ENCODE measurements at places on chromosomes 16 and 17. TPM values are rescaled to one million over a fixed set of nuclear protein-coding genes. Genes with fewer than 3 reads are reported as not detected.

Gene TMEM256
- 113 TPM for polyA plus RNA-seq

Gene SLC47A1
- 1.6 TPM for polyA plus RNA-seq

Gene MAPK7
- 32.8 TPM for polyA plus RNA-seq

DNA sequence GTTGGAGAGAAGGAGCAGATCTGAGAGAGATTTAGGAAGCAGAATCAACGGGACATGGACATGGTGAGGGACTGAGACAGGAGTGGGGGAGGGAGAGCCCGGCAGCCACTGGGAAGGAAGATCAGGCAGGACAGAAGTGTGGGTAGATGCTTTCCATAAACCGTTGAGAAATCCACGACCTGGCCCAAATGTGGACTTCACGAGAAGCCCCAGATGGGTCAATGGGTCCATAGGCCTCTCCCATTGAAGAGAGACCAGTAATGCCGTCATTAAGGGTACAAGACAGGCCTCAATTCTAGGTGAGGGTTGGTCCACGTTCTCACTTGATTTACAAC lies 530 bp upstream of the CCL22 start:
- DNase-seq, result no peak

GRCh38 chr17:680529-680928 lies 34.1 kb downstream of the VPS53 start:
- DNase-seq, result no peak

Data from urinary bladder (tissue), 4 donors.